Hippocampal formation (tissue), 2 donors: ENCODE measurements at places on chromosomes 5 and 9.
A peak's percentile ranks its signal among the peaks of the same experiment; 100 is the strongest.

GRCh38 chr5:107119656-107120055 is 551.1 kb downstream of the EFNA5 start:
- no peak for DNase-seq

DNA sequence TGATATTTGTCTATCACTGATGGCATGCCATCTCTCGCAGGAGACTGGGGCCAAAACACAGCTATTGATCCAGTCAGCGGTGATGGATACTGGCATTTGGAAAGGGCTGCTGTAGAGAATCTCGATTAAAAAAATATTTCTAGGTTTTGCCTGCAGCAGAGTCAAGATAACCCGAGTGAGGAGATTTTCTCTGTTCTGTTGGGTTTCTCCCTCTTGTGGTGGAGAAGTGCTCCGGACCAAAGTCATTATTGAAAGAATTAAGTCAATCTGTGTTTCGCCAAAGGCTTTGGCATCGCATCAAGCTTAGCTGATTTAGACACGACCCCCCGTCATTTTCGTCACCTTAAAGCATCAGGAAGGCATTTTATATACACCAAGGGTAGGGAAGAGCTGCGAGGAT is 97.1 kb upstream of the IRX2 start:
- DNase-seq, result no peak

GRCh38 chr5:80492741-80493140 is 4.8 kb downstream of the FAM151B start:
- no peak for DNase-seq

- no peak for DNase-seq
These were observed 144.4 kb upstream of the PHYKPL start for GRCh38 chr5:178376921-178377582.

DNA sequence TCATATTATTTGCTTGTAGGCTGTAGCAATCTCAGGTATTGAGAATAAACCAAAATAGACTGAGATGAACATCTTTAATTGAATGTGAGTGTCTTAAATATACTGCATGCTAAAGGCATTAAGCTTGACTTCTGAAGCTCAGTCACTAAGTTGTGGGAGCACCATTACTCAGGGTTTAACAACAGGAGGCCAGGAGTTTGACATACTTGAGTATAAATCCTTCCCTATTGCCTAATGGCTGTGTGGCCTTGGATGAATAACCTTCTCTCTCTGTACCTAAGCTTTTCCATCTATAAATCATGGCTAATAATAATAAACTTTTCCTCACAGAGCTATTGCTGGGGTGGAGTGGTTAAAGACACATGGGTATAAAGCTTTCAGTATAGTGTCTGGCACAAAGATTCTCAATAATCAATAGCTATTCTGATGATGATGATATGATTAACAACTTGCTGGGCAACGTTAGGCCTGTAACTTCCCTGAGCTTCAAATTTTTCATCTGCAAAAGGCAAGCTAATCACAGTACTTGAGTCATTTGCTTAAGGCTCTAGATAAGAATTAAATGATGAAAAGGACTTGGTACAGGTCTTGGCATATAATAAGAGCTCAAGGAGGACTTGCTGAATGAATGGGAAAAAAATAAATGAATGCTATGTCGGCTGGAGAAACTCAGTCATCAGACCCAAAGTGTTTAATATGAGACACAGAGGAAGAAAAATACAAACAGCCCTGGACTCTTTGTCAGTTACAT is 174.0 kb upstream of the IL12B start:
- no peak for DNase-seq

GRCh38 chr5:82901281-82901888 is 175.8 kb downstream of the TMEM167A start:
- no peak for DNase-seq

DNA sequence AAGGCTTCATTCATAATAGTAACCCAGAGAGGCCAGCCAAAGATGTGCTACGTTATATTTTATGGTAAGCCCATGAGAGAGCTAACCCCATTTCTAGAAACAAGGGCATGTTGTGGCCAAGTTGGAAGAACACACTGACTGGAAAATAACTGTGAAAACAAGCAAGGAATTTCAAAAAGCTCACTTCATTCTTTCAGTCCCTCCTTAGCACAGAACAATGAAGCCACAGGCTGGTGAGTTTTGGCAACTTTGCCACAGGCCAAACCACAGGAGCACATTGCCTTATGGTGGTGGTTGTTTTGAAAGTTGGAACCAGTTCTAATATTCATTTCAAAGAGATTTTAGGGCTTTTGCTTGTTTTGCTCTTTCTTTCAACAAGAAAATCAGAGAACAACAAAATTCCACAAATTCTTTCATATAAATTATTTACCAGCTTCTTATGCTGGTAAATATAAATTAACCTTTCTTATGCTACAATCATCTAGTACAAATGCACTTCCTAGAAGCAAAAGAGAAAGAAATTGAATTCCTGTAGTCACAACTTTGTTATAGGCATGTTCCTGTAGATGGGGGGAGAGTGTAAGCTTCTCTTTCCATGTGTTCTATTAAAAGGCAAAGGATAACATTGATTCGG is 225.4 kb upstream of the RFX3 start:
- DNase-seq, result no peak

DNA sequence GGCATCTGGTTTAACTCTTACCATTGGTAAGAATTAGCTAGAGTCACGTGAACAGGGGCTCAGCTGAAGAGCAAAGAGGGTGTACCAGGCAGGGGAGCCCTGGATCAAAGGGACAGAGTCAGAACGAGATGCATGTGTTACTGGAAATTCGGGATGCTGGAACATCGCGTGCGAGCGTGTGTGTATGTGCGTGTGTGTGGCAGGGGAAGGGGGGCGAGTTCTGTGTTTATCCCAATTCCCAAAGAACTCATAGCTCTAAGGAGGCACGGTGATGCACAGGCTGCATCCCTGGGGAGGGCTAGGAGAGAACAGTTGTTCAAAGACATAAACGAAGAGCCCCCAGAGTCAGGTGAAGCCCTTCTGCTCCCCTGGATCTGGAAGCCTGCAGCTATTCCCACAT is 353.3 kb downstream of the GADD45G start:
- no peak for DNase-seq

DNA sequence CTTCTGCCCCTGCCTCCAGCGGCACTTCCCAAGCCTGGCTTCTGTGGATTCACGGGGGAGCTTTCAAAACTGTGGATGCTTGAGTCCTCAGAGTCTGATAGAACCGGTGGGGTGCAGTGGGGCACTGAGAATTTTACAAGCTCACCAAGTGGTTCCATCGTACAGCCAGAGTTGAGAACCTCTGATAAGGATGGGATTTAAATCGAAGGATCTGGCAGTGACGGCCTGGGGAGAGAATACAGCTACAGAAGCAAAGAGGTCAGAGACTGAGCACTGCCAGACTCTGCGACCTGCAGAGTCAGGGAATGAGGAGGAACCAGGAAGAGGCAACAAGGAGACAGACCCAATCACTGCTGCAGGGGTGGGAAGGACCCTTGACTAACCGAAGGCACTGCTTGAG is 124.6 kb upstream of the BOD1 start:
- no peak for DNase-seq

GRCh38 chr5:12870872-12871539 is 966.8 kb upstream of the CTNND2 start:
- no peak for DNase-seq

DNA sequence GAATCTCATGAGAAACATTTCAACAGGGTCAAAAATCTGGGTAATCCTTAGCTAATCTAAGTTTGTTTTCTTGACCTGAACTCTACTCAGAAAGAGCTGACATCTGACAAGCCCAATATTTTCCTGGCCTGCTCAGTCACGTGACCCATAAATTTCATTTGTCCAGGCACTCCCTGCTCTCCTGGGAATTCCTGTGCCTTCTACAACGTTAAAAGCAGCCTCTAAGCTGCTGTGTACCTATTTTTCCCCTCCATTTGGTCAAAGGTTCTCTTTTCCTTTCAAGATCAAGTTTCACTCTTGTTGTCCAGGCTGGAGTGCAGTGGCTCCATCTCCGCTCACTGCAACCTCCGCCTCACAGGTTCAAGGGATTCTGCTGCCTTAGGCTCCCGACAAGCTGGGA is 148.8 kb upstream of the ABCA1 start:
- no peak for DNase-seq

DNA sequence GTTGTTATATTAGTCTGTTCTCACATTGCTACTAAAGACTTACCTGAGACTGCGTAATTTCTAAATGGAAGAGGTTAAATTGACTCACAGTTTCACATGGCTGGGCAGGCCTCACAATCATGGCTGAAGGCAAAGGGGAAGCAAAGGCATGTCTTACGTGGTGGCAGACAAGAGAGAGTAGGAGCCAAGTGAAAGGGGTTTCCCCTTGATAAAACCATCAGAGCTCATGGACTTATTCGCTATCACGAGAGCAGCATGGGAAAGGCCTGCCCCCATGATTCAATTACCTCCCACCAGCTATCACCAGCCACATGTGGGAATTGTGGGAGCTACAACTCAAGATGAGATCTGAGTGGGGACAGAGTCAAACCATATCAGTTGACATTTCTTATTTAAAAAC is 374.5 kb upstream of the RORB start:
- no peak for DNase-seq

DNA sequence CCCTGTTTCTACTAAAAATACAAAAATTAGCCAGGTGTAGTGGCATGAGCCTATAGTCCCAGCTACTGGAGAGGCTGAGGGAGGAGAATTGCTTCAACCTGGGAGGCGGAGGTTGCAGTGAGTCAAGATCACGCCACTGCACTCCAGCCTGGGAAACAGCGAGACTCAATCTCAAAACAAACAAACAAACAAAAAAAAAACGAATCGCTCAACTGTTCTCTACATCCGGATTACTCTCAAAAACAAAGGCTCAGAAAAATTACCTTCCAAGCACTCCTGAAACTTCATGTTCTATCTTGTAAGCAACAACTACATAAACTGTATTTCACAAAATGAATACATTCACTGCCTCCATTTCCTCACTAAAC is 14.0 kb downstream of the UBAP2 start:
- DNase-seq, result no peak

DNA sequence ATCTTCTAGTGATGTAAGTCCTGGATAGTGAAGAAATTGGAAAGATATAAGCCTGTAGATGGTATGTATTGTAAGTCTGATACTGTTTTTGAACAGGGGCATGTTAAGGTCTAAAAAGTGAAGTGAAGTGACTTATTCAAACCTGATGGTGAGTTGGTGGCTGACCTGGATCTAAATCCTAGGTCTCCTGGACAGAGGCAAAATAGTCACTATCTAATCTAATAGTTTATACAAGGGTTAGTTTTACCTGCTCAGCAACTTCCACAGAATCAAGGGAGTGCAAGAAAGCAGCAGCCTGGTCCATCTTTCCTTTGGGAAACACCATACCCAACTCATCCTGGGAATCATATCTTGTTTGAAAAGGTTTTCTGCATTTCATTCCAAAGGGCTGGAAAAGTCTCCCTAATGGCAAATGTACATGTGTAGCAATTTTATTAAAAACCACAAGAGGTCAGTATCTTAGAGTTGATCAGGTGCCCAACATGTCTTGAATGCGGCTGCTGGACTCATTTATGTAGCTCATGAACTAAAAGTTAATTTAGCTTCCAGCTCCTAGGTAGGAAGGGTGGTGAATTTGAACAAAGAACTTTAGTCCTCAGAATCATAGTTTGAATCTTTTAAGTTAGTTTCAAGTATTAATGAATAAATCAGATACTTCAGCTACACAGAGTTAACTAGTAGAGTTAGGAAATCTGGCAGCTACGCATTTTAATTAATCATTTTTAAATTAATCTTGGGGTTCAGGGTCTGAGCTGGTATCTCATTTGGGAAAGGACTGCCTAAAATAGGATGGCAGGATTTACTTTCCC is 26.0 kb downstream of the SKP2 start:
- peak; percentile 57 for DNase-seq

GRCh38 chr5:151183456-151184245 is 26.1 kb upstream of the ANXA6 start:
- no peak for DNase-seq

GRCh38 chr5:158471535-158471924 is 612.6 kb upstream of the CLINT1 start:
- no peak for DNase-seq

DNA sequence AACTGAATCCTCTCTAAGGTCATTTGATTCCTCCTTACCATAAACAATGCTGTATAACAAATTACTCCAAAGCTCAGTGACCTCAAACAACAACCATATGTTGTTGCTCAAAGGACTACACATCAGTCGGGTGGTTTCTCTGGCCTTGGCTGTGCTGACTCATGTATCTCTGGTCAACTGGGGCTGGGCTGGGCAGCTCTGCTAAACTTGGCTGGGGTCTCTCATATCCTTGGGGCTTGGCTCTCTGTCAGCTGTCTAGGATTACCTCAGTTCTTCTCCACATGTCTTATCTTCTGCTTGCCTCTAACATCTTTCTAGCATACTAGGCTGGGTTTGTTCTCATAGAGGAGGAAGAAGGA is 86.4 kb downstream of the GALNT10 start:
- no peak for DNase-seq

GRCh38 chr5:178532666-178533065 is 57.5 kb downstream of the COL23A1 start:
- no peak for DNase-seq

DNA sequence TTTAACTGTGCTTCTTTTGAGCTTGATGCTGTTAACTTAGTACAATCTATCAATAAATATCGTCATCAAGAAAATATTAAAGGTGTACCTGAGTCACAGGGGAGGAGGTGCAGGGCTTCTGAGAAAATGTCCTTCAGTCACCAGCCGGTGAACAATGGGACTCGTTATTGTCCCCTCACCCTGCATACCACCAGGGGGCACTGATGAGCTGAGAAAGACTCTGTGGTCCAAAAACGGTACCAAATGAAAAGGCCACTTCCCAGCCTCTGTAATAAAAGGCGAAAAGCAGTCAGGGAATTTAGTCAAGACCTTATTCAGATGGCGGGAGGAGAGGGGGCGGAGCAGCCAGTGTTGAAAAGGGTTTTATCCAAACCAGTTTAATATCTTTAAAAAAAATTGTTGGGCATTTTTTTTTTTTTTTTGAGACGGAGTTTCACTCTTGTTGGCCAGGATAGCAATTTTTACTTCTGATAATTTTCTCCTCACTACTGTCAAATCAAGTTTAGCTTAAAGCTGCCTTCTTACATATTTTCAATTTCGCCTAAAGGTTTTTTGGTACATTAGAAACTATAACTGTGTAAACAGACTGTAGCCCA is 271.9 kb upstream of the ADAMTS16 start:
- peak; percentile 44 for DNase-seq

- no peak for DNase-seq
These were observed 29.4 kb downstream of the CAMSAP1 start for GRCh38 chr9:135877791-135878527.

- no peak for DNase-seq
These were observed 87.1 kb upstream of the PPP1R26 start for GRCh38 chr9:135392511-135392910.

DNA sequence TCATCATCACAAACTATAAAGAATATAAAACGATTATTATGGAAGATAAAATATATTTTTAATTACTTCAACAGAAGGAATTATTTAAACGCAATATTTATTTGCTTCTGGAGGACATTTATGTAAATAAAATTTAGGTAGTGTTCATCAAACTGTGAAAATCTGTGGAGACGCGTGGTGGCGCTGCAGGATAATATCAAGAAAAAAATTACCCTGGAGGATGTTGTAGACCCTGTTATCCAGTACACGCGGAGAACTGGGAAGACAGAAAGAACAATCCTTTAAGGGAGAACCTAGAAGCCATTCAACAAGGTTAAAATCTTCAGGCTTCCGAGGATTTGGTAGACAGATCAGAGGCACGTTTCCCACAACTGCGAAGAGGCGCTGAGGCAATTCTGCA is at the start of gene PCDHB12:
Gene PCDHB12, plus strand, starts transcription at position 242 of the 400 bp plus-strand sequence. CDS start 189 bp downstream, outside the sequence.
- DNase-seq, result peak; percentile 3
